Left lung (tissue), 14 donors: ENCODE measurements at places on chromosomes 12 and 14. TPM values are rescaled to one million over a fixed set of nuclear protein-coding genes. Genes with fewer than 3 reads are reported as not detected.

GRCh38 chr14:99572173-99572999 is 31.6 kb downstream of the CCDC85C start:
- no peak for DNase-seq

- no peak for DNase-seq
These were observed 76.0 kb upstream of the FZD10 start for GRCh38 chr12:130086248-130086647.

DNA sequence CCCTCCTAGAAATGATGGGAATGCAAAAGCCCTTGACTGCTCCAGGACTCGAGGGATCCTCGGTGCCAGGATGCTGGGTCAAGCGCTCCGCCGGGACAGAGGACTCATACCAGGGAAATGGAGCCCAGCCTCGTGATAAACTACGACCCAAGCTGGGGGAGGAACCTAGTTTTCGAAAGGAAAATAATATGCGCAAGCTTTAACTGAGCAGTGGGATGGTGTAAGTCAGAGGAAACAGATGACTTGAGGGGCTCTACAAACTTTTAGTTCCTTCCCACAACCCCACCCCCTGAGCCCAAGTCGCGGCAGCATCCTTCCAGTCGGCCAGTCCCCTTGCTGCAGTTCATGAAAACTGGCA is 654 bp upstream of the SUPT16H start:
- no peak for DNase-seq

GRCh38 chr14:97077253-97077653 is 280.1 kb downstream of the VRK1 start:
- DNase-seq = peak; percentile 67

DNA sequence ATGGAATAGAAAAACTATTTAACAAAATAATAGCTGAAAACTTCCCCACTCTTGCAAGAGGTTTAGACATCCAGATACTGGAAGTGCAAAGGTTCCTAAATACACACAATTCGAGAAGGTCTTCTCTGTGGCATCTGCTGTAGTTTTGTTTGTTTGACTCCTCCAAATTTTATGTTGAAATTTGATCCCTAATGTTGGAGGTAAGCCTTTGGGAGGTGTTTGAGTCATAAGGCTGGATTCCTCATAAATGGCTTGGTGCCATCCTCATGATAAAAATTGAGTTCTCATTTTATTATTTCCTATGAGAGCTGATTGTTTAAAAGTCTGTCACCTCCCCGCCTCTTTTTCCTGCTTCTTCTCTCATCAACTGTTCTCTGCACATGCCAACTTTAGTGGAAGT is 182.7 kb downstream of the MYRFL start:
- DNase-seq = no peak

DNA sequence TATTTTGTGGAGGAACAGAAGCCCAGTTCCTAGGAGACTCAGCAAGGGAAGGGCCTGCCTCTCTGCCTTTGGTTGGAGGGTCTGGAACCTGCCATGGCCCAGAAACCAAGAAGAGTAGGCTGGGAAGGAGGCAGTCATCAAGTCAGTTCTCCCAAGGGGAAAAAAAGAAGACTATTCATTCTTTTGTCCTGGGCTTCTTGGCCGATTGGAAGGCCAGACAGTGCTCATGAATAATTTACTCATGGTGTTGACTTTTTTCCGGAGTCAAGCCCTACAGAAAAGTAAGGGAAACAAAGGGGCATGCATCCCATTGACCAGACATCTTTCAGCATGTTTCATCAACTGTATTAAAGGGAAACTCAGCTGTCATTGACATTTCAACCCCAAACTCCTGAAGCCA is 168.1 kb downstream of the PRKCH start:
- no peak for DNase-seq

Gene PELI2
- 10.3 TPM for total RNA-seq

DNA sequence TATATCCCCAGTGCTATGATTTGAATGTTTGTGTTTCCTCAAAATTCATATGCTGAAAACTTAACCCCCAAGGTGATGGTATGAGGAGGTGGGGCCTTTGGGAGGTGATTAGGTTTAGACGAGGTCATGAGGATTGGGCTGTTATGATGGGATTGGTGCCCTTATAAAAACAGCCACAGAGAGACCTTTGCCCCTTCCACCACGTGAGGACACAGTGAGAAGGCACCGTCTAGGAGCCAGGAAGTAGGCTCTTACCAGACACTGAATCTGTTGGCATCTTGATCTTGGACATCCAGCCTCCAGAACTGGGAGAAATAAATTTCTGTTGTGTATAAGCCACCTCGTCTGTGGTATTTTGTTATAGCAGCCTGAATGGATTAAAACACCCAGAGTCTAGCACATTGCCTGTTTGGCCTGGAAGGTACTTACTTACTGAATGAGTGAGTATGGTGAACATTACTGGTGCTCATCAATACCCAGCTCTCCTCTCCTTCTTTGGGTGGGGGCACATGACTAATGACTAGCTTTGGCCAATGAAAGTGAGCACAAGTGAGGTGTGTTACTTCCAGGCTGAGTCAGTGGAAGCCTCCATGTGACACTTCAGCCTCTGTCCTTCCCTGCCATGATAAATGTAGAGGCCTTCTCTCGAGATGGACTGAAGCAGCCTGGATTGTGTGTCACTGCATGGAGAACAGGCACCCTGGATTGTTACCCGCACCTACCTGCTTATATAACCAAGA is 72.4 kb upstream of the CHST11 start:
- no peak for DNase-seq

DNA sequence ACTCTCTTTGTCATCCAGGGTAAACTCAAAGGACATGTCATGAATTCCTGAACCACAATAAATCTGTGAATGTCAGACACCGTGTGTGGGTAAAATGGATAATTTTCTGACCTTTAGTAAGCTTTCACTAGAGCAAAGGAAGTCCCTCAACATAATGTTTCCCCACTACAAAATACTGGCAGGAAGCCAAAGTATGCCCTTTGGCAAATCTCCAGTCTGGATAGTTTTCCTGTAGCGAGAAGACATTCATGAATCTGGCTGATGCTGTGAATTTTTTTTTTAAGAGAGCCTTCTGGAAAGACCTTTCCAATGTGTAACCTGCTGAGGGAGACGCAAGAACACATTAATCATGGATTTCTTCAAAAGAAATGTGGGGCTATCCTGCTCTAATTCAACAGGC is 389.6 kb upstream of the DDHD1 start:
- DNase-seq = no peak

GRCh38 chr14:77026166-77026929 is 2.2 kb downstream of the IRF2BPL start:
- no peak for DNase-seq

Gene OR5AU1
- not detected for total RNA-seq

GRCh38 chr12:94204499-94205247 is 56.3 kb downstream of the PLXNC1 start:
- no peak for DNase-seq

Gene AVPR1A
- total RNA-seq = 1.1 TPM

Gene CD4
- 64.5 TPM for total RNA-seq

Gene RNFT2
- 5.5 TPM for total RNA-seq

DNA sequence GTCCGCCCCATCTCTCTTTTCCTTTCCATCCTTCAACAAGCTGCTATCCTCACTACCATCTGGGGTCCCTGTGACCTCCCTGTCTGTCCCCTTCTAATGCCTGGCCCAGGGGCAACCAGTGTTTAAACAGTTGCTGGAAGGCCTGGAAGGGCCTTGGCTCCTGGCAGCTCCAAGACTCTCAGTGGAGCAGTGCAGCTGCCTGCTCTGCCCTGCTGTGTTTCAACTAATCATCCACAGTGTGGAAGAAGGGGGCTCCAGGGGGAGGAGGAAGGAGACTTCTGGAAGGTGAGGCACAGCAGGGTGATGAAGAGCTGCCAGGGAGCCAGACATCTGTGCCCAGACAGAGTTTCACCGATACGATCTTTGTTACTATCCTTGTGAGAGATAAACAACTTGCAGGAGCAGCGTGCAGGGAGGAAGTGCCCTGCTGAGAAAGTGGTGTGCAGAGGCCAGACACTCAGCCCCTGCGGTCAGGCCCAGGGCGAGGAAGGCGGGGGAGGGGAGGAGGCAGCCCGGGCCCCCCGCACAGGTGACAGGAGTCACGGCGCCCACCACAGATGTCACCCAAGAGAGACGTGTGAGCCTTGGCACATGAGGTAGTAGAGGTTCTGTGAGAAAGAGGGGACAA is 1061.8 kb downstream of the BCL11B start:
- DNase-seq = no peak

DNA sequence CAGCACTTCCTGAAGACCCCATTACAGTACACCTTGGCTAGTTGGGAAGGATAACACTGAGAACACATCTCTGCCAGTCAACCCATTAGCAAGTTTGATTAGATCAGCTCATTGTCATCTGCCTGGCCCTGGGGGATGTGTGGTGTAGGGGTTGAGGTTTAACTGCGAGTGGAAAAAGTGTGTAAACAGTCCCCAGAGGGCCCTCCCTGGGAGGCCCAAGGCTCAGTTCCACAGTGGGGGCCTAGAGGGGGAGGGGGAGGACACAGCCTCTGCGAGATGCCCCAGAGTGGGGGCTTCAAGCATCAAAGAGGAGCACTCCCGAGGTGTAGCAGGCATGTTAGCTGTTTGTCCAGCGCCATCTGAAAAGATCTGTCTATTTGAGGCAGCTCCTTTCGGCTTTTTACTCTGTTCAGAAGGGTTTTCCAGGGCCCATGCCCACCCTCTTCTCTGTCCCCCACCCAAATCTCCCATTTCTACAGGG is 344 bp downstream of the LPAR5 start:
- no peak for DNase-seq

Gene MGAT2
- total RNA-seq = 35.3 TPM

DNA sequence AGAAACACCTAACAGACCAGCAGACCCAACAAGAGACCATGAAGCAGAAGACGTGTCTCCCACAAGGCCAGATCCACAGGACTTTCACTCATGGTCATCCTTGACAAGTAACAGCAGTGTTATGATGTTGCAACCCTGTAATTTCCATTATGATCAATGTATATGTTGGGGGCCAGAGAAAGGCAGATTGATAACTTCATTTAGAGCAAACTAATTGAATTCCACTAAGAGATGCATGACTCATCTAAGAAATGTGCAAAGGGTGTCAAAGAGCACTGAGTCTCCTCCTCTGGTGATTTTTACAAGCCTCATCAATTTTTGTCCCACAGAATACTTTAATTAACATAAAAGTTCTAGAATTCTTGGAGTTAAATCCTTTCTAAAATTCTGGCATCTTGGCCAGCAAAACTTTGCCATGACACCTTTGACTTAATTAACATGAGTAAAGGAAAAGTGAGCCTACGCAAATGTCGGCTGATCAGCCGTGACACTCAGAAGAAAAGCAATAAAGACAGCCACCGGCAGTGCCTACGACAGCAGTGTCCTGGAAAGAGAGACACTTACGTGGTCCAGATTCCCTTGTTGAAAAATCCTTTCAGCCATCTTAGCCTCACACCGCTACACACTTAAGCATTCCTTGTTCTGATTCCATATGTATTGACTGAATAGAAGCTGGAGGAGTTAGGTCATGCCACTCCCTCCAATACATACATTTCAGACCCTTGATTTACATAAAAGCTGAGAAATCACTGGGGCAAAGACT is 370.2 kb upstream of the CCDC196 start:
- DNase-seq = no peak

GRCh38 chr12:4144676-4145075 is 128.9 kb upstream of the CCND2 start:
- no peak for DNase-seq

GRCh38 chr14:102182936-102183619 is 43.4 kb downstream of the WDR20 start:
- peak; percentile 28 for DNase-seq

Gene PIWIL1
- not detected for total RNA-seq

DNA sequence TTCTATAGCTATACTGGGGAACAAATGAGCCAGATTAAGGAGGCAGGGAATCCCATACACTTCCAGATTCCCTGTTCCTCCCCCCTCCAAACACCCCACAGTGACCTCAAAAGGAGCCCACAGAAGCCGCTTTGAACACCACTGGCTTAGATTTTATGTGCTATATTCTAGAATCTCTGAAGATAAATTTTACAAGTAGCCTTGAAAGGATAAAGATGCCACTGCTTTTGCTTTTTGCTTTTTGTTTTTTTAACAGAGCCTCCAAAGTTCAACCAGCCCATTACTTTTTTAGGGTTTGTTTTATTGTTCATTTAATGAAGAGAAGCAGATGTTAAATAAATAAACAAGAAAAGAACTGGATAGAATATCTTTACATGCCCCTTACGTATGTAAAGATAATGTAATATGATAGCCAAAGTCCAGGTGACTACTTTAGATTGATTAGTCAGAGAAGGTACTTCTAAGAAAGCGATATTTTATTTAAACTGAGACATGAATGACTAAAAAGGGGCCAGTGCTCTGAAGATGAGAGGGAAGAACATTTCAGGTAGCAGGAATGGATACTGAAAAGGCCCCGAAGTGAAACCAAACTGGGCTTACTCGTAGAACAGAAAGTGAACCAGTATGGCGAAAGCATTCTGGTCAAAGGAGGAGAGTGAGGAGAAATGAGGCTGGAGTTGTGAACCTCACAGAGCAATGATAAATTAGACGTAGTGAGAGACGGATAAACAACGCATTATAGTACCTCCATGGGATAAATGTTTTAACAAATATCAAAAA is 44.6 kb downstream of the DUSP6 start:
- no peak for DNase-seq

GRCh38 chr12:46354111-46354801 is 18.3 kb downstream of the SLC38A2 start:
- DNase-seq = no peak

Gene IAPP
- not detected for total RNA-seq

GRCh38 chr12:131950182-131950913 is 606 bp downstream of the EP400 start:
- no peak for DNase-seq

GRCh38 chr12:124665511-124665910 is 98.1 kb upstream of the NCOR2 start:
- DNase-seq = no peak

Gene TMEM179
- not detected for total RNA-seq

Gene SYNDIG1L
- total RNA-seq = 0.39 TPM

DNA sequence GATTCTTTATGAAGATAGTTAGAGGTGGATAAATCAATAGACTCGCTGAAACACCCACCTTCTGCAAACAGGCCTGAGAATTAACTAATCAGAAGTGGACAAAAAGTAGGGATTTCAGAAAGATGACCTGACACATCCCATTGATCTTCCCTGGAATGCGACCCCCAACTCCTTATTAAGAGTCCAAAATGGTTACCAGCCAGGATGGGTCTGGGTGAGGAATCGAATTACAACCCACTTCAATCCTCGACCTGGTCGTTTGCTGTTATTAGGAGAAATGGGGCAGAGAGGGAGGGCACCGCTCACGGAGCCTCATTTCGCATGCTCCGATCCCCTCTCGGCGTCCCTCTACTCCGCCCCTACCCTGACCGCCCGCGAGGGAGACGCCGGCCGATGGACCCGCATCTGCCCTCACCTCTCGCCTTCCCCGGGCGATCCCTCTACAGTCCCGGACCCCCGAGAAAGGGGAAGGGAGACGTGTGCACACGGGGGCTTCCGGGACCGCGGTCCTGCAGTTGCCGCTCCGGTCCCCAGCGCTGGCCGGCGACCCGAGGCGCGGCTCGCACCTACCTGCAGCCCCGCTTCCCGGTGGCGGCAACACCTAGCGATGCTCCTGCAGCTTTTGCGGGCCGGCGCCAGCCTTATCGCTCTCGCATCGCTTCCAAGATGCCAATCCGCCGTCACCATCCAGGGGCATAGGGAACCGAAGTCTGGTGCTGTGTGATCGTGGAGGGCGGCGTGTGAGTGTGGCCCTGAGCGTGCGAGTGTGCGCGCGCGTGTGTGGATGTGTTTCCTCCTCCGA is 69.3 kb upstream of the USP15 start:
- no peak for DNase-seq

Gene EPYC
- not detected for total RNA-seq

- DNase-seq = peak; percentile 32
These were observed at the start of gene WNT5B for GRCh38 chr12:1628666-1629337. TSS of gene WNT5B (plus strand) at chr12:1629231. CDS start at chr12:1631355, 2,124 bp downstream.
